Stimulated activated CD8-positive, alpha-beta memory T cell treated with anti-CD3 and anti-CD28 coated beads, Interleukin-4, amount 100 ng/mL, for 48 hours (primary cell): ENCODE measurements at places on chromosomes 5 and 9.

DNA sequence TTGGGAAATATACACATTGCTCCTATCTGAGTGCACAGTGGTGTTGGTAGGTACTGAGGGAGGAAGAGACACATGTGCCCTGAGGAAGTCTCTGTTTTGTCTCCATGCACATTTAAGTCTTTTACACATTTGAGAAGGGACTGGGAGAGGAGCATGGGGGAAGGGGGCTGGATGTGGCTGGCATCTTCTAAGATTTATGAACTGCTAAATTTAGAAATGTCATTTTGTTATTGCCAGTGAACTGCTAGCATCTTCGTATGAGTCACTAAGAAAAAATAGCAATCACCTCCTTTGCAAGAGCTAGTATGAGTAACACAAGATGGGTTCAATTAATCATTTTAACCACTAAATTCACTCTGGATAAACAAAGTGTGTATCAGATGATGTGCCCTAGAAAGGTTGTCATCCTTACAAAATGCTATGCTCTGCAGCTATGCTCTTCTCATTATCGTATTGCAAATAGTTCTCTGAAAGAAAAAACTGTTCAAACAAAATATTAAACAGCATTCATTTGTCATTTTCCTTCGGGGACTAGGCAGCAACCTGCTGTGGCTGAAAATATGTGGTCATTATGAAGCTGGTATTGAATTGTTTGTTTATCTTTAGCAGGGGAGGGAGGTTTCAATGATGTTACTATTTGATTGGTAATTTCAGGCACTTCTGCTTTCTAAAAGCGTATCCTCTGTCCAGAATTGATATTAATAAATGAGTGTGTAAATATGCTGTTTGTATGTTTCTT, 236.5 kb downstream of the DMRTA1 start:
- no peak for DNase-seq

DNA sequence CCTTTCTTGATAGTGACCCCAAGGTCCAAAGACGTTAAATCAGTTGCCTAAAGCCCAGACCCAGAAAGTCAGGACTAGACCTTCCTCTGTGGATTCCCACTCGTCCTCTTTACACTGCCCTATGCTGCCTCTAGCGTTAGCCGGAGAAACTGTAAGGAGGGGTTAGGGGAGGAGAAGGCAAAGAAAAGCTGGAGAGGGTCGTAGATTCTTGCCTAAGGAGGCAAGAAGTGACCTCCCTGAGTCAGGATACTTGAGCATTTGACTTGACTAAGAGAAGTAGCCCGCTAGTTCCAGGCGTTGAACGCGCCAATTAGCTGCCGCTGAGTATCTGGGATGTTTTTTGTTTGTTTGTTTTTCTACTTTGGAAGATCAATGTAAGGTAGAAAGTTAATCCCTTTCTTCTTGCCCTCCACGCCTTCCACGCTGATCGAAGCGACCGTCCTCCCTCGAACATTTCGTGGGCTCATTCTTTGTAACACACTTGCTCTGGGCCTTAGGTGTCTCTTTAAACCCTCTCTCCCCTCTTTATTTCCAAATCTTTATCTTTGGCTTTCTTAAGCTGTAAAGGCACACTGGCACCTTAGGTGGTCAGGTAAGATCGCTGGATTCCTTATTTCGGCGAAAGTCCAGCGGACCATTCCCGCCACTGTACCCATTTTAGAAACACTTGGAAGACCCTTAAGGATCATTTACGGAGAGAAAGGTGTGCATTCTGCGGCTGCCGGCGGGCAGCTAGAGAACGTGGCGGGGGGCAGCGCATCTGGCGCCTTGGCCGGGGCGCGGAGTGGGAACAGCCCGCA, 5.1 kb upstream of the RGMB start:
- peak; percentile 54 for DNase-seq

- no peak for DNase-seq
These were observed 361.2 kb upstream of the TARS1 start for GRCh38 chr5:33079548-33079947.

DNA sequence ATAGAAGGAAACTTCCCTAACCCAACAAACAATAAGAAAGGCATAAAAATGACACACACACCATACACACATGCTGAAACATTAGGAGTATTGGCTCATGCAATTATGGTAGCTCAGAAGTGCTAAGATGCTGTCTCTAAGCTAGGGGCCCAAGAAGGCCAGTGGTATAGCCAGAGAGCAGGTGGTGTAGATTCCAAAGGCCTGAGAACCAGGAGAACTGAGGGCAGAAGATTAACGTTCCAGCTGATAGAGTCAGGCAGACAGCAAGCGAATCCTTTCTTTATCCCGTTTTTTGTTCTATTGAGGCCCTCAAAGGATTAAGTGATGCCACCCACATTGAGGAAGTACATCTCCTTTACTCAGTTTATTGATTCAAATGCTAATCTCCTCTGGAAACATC, 262.9 kb downstream of the EPB41L4A start:
- no peak for DNase-seq

DNA sequence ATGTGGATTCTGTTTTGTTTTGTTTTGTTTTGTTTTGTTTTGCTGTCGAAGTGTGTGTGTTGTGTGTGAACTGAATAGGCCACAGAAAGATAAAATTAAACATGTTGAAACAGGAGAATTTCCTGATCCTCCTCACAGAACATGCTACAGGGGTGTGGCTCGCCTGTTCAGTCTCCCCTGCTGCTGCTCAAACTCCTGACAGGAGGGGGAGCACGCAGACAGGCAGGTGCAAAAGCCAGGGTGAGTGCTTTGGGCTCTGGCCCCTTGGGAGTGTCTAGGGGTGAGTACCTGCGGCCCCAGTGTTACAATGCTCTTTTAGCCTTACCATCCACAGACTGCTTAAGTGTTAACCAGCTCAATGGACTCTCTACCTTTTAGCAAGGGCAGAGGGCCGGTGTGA, 473.5 kb downstream of the MAT2B start:
- DNase-seq = no peak

- no peak for DNase-seq
These were observed 245.1 kb upstream of the MSX2 start for GRCh38 chr5:174479325-174479724.

GRCh38 chr5:55226027-55226933, 835 bp downstream of the MCIDAS start:
- DNase-seq = peak; percentile 89

DNA sequence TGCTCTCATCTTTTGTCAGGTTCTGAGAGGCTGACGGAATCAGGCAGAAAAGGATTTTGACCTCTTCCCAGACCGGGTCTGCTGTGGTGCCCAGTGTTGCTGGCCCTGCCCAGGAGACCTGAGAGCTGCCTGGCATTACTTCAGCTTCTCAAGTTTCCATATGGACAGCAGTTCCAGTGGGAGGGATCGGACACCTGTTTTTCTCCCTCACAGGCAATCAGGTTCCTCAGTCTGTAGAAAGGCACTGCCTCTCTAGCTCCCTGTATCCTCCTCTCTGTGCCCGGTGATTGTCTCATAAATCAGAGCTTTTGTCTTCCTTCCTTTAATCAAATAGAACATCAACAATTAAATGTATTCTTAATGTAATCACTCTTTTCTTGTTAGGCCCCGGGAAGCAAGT, 198.7 kb downstream of the SEMA6A start:
- DNase-seq = no peak

DNA sequence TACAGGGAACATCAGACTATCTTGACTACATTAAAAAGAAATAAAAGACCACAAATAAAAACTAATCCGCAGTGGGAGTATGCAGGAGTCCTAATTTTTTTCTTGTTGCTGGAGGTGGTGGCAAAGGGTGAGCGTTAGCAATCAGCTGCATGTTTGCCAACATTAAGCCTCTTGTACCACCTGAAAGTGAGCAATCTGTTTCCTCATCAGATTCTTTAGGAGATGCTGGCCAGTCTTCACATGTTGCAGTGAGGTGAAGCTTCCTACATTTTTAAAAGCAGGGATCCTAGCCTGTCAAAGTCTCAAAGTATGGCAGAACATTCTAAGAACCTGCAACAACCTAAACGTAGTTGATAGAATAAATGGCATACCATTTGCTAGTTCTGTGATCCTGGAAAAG, 162.2 kb upstream of the MEF2C start:
- DNase-seq = no peak

- DNase-seq = no peak
These were observed 13.6 kb downstream of the TIMD4 start for GRCh38 chr5:156949424-156949823.

DNA sequence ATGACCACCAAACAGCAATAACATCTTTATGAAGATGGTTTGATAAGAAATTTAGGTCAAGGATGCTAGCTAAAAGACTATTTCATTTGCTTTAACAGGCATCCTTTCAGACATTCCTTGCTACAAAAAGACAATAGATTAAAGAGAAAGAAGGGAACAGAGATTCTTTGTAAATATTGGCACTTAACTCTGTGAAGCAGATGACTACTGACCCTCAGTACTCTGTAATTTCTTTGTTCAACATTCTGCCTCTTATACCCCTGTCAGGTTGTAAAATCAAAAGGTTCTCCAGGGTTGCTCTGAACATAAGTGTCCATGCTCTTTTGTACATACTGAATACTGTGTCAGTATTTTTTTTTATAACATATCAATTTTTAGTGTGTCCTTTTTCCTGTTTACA, 610.6 kb upstream of the GRAMD2B start:
- DNase-seq = no peak

GRCh38 chr5:175837171-175837699, 34.1 kb upstream of the CPLX2 start:
- no peak for DNase-seq

DNA sequence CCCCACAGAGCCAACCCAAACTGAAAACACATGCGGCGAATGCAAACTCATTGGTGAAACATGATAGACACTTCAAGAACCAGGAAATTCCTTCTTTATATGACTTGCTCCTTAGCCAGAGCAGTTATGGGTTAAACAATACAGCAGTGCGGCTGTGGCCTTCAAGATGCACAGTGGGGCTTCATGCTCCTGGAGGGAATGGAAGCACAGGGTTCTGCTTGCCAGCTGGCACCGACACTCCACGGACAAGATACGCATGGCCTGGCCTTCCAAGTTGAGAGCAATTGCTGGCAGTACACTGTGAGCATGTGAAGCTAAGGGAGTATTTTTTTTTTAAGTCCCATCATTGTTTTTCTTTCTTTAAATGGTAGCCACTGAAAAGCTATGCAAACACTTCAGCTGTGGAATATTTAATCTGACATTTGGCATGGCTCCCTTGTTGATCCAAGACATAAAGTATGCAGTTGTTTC, 451.6 kb upstream of the CD180 start:
- no peak for DNase-seq

DNA sequence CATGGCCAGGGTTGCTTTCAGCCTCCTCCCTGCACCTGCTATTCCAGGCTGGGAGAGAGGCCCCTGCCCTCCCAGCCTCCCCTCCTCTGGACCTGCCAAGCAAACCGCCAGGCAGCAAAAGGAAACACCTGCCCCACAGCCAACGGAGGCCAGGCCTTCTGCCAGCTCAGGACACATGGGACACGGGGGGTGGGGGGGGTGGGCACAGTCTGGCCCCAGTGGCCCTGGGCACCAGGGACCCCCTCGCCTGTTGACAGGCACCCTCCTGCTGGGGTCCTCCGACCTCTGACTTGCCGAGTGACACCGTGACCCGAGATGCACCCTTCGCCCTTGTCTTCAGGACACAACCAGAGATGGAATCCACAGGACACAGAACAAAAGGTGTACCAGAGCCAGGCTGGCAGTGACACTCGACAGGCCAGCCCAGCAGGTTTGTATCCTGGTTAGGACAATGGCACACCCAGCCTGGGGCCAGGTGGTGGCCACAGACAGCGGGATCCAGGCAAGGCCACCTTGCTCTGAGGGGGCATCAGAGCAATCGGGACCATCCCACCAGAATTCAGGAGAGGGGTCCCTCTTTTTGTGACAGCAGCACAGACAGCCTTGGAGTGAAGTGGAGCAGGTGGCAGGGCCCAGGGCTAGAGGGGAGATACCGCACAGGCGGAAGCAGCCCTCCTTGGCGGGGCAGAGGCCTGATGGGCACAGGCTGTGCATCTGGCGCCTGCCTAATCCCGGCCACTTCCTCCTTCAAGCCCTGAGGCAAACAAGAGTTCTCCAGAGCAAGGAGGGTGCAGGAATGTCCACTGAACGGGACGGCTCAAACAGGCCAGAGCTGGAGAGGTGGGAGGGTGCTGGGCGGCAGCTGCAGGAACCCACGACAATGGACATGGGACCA, 1.3 kb upstream of the TMEM210 start:
- DNase-seq = no peak

GRCh38 chr9:93860694-93861658, 94.2 kb downstream of the BARX1 start:
- DNase-seq = no peak

GRCh38 chr5:123142206-123142915, 53.3 kb downstream of the PRDM6 start:
- no peak for DNase-seq

GRCh38 chr5:111667128-111667736, 89.8 kb downstream of the NREP start:
- no peak for DNase-seq

DNA sequence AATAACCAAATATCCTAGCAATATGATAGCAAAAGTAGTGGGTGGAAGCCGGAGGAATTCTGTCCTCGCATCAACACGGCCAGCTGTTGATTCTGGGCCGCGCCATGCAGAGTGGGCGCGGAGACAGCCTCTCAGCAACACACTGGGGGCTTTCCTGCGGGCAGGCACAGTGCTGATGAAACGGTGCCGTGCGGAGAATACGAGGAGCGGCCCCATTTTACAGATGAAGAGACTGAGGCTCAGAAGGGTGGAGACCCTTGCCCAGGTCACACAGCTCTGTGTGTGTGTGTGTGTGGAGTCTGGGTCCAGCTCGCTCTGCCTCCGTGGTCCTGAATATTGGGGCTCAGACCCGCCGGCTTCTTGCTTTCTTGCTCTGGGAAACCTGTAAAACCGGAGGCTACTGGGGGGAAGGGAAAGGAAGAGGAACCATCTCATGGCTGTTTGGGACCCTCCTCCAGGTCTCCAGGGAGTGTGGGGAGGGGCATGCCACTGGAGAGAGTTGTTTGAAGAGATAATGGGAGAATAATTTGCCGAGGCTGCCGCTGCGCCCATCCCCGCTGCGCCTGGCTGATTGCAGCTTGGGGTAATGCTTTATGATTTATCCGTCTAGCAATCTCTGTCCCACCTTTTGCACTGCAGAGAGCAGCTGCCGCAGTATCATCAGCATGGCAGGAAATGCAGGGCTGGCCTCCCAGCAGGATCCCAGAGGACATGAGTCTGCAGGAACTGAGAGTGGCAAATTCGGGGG, 36.6 kb downstream of the NCS1 start:
- DNase-seq = no peak

DNA sequence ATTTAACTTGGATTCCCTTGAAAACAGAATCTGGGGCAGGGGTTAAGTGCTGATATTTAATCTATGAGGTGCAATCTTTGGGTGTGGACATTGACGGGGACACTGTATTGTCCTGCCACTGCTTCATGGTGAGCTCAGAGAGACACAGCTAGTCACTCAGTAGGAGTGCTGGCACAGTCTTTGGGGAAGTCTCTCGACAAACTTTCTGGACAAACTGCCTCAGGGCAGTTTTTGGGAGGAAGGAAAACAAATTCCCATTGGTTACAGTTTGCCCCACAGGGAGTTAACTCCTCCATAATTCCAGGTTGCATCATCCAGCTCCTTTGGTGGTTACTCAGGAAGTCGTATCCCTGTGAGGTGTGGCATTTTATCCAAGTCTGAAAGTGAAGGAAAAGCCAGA, 17.9 kb downstream of the HNRNPK start:
- no peak for DNase-seq
